ENCODE measurements at places on chromosomes 6 and 20.

DNA sequence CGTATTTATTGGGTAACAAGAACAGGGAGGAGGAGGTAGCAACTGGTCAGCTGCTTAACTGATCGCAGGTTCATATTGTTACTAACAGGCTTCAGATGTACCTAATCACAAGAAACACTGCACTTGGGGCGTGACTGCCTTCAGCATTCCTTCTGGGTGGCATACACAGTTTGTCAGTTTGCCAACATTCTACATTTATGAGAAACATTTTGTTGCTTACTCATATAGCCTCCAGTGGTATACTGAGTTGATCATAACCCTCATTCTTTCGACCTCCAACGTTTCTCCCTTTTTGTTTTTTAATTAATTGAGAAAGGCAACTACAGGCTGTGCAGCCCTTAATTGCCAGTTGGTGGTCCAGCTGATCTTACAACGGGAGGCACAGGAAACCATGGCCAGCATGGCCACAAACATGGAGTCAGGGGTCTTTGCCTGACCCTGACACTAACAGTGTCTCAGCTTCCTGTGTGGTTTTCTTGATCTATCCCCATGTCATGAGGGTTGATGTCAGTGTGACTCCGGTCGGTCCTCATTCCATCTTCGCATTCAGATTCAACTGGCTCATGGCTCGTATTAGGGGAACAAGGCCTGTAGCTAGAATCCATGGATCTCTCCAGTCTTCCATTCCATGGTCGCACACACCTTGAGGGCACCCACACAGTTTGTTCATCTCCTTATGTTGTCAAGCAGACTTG, 9.4 kb downstream of the EPB41L2 start:
- no peak for DNase-seq

- no peak for DNase-seq
Measured at GRCh38 chr6:113558431-113558830, 298.7 kb upstream of the MARCKS start.

GRCh38 chr6:158663625-158664165, 13.8 kb downstream of the SYTL3 start:
- DNase-seq = no peak

DNA sequence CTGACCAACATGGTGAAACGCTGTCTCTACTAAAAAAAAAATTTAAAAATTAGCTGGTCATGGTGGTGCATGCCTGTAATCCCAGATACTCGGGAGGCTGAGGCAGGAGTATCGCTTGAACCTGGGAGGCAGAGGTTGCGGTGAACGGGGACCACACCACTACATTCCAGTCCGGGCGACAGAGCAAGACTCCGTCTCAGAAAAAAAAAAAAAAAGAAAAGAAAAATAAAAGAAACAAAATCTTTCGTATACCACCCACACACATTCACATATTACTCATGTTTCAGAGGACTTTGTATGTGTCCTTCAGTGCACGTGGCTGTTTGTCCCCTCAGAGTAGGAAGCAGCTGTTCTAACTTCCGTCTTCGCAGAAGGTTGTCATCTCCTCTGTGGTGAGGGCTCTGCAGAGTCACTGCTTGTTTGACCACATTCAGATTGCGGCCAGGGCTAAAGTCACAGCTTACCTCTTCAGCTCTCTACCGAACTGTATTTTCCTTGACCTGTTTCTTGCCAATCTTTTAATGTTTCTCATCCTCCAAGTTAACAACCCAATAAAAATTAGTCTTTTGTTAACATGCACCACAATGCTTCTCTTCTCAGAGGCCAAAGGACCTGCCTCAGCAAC, 36.6 kb upstream of the HIVEP1 start:
- no peak for DNase-seq

GRCh38 chr6:118750143-118750542, 98.8 kb upstream of the CEP85L start:
- no peak for DNase-seq
